RPMI7951 (cell line): ENCODE measurements at places on chromosomes 2 and 18. TPM values are rescaled to one million over a fixed set of nuclear protein-coding genes. Genes with fewer than 3 reads are reported as not detected.

The REEP1 gene
- not detected in 2 replicates for total RNA-seq

The UGT1A5 gene
- total RNA-seq: not detected in 2 replicates

GRCh38 chr2:112683550-112684414 is 37.0 kb upstream of the NT5DC4 start:
- no peak for DNase-seq

GRCh38 chr2:37802211-37802752 is 122.8 kb upstream of the RMDN2 start:
- DNase-seq: peak; percentile 65

DNA sequence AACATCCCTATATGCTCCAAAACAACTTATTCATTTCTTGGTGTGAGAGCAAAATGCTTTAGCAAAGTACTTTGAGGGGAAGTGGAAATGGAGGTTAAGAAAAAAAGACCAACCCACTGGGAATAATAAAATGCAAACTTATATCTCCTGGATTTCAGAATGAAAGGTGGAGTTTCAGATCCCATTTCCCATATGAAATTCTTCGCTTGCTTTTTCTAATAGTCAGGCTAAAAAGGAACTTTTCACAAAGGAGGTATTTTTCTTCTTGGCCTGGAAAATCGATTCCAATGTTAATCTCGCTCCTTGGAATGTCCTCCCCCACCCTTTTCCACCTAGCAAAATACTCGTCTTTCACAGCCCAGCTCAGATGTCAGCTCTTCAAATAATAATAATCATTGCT is 360.9 kb downstream of the LPIN1 start:
- no peak for DNase-seq
